ENCODE measurements at places on chromosomes 3 and 15.

- no peak for DNase-seq
Observed at GRCh38 chr15:71050461-71050860, 64.8 kb upstream of the THSD4 start.

DNA sequence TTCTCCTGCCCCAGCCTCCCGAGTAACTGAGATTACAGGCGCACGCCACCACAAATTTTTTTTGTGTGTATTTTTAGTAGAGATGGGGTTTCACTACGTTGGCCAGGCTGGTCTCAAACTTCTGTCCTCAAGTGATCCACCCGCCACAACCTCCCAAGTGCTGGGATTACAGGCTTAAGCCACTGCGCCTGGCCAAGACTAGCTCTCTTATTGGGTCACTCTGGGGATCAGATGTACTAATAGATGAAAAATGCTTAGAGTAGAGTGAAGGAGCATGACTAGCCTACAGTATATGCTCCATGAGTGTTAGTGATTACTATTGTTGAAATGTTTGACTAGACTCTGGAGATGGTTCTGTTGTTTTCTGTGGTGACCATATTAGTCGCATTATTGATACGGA is 21.8 kb downstream of the RARB start:
- DNase-seq, result no peak

- DNase-seq, result no peak
Observed at GRCh38 chr3:171245796-171246765, 214.1 kb downstream of the TNIK start.

DNA sequence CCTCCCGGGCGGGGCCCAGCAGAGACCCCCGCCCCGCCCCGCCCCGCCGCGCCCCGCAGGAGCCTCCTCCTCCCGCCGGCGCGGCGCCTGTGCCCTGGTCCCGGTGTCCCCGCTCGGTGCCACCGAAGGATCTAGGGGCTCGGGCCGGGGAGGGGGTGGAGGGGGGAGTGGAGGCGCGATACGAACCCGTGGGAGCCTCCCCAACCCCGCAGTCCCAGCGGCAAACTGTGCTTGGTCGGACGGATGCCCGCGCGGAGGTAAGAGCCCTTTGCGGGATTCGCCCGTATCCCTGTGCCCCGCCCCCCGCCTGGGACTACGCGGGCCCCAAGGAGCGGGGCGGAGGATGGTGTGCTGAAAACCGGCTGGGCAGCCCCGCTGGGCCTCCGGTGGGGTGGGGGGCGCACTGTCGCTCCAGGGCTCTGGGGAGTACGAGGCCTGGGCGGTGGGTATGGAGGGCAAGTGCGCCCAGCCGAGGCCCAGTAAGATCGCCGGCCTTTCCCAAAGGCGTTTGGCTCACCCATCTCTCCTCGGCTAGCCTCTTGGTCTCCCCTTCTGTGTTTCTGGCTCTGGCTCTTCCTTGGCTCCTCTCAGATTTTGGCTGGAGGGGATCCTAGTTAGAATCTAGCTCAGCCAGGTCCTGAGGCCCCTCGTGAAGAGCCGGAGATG is 65.6 kb upstream of the POLG start:
- no peak for DNase-seq

DNA sequence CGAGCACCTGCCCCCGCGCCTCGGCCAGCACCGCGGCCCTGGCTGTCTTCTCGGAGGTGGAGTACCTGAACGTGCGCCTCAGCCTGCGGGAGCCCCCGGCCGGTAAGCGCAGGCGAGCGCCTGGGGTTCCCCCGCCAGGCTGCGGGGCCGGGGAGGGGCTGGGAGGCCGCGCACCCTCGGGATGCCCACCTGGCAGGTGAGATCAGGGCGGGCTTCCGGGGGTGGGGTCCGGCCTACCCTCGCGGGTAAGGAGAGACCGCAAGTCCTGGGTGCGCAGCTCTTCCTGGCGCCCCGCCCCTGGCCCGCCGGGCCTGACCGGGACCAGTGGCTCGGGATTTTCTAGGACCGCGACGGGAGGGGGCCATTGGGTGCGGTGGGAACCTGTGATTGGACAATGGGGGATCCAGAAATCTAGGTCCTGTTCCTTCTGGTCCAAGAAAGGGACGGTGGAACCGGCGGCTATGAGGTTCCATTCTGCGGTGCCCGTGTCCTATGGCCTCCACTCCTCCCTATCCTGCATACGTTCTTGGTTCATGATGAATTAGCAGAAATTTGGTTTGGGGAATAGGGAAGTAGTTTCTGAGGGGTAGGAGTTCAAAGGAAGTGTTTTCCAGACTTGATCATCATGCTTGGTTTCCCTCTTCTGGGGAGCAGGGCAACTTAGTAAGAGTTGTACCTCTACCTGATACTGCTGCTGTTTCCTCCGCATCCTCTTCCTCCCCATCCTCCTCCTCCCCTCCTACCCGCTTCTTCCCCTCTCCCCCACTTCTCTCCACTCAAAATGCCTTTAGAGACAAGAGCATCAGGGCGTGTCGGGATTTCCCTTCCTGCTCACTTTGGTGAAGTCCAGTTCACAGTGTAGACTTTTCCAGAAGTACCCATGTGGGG is 808 bp downstream of the ARRDC4 start:
- peak; percentile 63 for DNase-seq

DNA sequence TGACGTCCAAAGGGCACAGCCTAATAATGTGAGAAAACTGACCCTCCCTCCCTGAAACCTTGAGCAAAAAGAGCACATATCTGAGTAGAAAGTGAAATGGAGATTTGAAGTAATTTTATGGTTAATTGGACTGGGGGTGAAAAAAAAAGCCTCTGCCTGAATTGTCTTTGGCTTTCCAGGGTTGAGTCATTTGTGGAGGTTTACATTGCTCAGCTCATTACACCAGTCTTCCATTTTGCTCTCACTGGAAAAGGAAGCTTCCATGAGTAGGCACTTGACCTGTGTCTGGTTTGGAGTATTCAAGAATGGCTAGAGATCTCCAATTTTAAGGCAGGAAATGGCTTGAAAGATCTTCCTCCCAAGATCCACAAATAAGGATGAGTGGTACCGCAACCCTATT is 273.9 kb downstream of the PDCD6IP start:
- no peak for DNase-seq

GRCh38 chr3:194397757-194398312 is 1.2 kb downstream of the GP5 start:
- peak; percentile 77 for DNase-seq

GRCh38 chr3:23055733-23056376 is 147.3 kb upstream of the UBE2E2 start:
- DNase-seq, result no peak

- DNase-seq, result no peak
Observed at GRCh38 chr3:27570421-27571106, 86.4 kb upstream of the SLC4A7 start.

All from natural killer cell treated with Interleukin-12 subunit alpha and Interleukin-12 subunit beta and Interleukin-15 and Interleukin-18, amount 100 ng/mL, for 72 hours (primary cell).